SK-N-SH treated with all-trans-retinoic acid at 6 μM for 48 hours (cell line): ENCODE measurements at places on chromosomes 6 and 20.

DNA sequence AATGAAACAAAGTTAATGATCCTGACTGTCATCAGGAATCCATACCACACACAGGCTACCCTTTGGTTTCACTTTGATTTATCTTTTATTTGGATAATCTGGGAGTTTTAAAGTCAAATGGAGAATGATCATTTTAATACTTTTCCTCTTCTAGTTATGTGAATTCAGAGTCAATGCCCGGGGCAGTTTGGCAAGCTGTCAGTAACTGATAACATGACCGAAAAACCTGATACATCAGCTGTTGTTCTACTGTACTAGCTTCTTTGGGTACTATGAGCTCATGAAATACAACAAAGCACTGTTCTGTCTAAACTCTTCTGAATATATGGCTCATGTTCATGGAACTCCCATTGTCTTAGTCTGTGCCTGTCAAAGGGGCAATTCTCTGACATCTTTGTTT lies 30.2 kb downstream of the KLHL31 start:
- no peak for ATAC-seq

DNA sequence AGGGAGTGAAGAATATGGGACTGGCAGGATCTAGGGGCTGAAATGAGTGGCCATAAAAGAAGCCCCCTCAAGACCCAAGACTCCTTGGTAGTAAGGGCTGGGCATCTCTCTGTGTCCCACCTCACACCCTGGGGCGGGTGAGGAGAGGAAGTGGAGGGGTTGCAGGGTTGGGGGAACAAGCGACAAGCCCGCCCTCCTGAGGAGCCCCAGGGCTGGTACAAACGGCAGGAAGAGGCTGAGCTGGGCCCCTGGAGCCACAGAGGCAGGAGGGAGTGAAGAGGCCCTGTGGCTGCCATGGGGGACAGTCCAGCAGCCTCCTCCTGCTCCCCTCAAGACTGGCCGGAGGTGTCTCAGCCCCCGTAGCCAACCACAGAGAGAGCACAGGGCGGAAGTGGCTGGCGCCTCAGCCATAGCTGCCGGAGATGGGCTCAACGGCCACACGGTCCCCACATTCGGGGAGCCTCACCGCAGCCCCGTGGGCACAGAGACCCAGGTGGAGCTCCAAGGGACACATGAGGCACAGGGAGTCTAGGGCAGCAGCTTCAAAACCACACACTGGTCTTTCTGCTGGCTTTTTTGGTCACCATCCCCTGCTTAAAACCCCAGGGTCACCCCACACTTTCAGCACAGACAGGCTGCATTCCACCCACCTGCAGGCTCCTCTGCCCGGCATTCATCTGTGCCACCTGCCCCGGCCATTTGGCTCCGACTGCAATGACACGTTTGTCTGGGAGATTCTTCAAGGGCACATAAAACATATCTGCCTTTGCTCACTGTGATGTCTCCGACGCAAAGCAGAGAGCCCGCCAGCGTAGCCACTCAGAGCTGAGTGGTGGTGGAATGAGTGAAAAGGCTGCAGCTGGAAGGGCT lies 524 bp downstream of the C20orf203 start:
- ATAC-seq: no peak; the same call in 1 of the 3 replicates

DNA sequence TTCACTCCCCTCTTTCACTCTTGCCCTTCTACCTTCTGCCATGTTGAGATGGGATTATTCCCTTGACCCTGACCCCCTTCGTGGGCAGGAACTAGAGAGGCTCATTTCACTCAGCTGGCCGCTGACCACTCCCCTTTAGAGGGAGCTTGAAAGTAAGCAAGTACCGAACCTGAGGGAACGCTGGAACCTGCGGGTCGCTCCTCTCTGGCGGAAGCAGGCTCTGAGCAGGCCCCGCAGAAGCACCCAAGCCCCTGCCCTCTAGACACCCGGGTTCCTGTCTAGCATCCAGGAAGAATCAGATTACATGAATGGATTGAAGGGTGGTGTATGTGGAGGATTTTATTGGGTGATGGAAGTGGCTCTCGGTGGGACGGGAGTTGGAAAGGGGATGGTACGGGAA lies 11.9 kb upstream of the MYCT1 start:
- ATAC-seq: no peak

DNA sequence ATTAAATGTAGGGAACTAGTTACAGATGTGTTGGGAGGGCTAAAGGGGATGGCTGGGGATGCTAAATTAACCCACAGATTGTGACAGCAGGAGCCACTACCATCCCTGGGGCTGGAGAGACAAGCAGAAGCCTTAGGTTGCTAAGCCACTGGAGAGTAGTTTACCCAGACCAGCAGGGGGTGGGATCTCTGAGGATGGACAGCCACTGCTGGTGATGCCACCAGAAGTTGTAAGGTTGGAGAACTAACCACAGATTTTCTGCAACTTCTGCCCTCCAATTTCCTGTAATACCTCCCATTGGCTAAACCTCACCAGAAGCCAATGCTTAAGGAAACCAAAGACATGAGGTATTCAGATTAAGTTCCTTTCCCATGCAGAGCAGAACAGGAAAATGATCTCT lies 139.6 kb upstream of the NOX3 start:
- no peak for ATAC-seq

DNA sequence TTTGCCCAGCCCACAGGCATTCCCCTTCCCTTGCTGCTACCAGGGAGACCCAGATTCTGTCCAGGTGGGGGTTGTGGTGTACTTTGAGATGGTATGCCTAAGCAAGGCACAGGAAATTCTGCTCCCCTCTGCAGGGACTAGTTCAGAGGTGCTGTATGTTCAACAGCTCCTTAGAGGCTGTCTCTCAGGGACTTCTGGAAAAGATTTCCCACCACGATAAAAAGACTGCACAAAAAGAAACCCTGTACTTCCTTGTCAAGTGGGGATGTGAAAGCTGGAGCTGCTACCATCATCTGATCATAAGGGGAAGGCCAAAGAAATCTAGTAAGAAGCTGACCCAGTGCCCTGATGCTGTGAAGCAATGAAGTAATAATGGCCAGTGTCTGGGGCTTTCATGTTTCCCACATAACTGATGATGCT lies 51.5 kb upstream of the SMIM29 start:
- ATAC-seq: no peak

- ATAC-seq: no peak
Observed at GRCh38 chr6:67285770-67286495, 1349.1 kb upstream of the ADGRB3 start.

- ATAC-seq: no peak
Observed at GRCh38 chr6:5302220-5302946, 41.1 kb downstream of the FARS2 start.

DNA sequence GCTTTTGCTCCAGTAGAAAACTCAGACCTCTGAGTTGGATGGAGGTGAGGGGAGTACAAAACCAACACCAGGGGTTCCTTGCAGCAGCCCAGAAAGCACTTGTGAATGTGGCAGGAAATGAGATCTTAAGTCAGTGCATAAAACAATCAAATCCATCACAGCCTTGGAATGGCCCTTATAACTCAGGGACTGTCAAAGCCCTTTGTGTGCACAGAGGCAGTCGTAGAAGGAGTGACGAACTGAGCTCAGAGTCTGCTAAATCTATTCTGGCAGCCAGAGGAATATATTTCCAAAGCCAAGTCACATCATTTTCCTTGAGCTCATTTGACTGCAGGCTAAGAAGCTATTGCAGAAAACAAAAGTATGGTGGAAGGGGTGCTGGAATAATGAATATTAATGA lies 676.6 kb downstream of the DHX35 start:
- no peak for ATAC-seq

DNA sequence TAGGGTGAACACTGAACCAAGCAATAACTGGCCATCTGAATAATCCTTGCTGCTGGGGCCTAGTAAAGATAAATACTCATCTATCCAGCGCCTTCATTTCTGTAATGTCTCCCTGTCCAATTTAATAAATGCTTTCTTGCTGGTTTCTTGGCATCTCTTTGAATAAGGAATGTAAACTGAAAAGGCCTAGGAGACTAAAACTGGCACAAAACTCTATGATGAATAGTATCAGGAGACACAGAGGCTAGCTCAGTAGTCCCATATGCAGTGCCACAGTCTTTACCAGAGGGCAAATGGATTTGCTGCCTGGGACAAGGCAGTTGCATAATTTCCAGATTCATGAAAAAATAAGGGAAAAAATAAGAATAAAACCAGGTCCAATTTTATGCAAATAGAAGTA lies 324.4 kb downstream of the CENPW start:
- ATAC-seq: no peak

- no peak for ATAC-seq
Observed at GRCh38 chr20:42949950-42950349, 239.8 kb downstream of the PTPRT start.

- ATAC-seq: no peak
Observed at GRCh38 chr6:161503570-161503969, 229.7 kb upstream of the AGPAT4 start.

GRCh38 chr6:152698692-152699091 lies 995 bp downstream of the MYCT1 start:
- no peak for ATAC-seq

DNA sequence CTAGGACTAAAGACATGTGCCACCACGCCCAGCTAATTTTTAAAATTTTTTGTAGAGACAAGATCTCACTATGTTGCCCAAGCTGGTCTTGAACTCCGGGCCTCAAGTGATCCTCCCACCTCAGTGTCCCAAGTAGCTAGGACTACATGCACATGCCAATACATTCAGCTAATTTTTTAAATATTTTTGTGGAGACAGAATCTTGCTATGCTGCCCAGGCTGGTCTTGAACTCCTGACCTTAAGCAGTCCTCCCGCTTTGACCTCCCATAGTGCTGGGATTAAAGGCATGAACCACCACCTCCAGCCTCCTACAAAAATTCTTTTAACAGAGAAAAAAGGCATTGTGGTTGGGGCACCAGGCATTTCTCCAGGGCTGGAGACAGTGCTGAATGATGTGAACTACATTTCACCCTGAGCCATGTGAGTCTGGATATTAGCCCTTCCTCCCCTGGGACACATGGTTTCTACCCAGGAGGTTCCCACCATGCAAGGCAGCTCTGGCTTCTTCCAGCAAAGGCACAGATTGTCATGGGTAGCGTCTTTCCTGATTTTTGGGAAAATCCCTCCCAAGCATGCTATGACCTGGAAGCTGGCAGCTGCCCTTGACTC lies 36.3 kb upstream of the CMTR1 start:
- ATAC-seq: 0 out of 3 replicates have a peak, but pooled peaks have one; percentile 26

GRCh38 chr20:63359937-63360849 lies 956 bp downstream of the CHRNA4 start:
- ATAC-seq: no peak

DNA sequence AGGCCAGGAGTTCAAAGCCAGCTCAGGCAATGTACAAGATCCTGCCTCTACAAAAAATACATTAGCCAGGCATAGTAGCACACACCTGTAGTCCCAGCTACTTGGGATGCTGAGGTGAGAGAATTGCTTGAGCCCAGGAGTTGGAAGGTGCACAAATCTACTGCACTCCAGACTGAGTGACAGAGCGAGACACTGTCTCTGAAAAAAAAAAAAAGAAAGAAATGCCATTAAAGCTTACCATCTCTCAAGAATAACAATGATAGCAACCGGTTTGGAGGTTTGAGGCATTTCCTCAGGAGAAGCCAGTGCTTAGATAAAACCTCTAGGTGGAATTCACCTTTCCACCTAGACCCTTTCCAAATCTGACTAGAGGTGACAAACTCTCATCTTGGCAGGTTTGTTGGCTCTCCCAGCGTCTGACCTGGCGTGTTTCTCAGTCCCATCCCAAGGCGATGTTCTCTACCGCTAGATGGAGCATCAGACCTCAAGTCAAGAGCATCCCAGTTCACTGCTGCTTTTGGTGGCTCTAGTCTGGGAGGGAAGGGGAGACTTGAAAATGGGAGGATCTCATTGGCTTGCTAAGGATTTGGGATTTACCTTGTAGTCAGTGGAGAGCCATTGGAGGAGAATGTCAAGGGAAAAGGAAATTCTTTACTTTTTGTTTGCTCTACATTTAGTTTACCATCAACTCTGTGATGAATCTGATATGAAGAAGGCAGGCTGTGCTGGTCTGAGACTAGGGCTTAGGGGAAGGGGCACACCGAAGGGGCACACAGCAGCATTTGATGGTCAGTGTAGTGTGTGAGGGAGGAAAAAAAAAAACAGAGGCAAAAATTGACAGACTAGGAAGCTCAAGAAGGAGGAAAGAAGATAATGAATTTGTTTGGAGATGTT lies 67.9 kb downstream of the NCOA7 start:
- ATAC-seq: no peak; the same call in 2 of the 3 replicates

- ATAC-seq: no peak
Observed at GRCh38 chr6:150525300-150525699, 74.4 kb upstream of the PLEKHG1 start.

DNA sequence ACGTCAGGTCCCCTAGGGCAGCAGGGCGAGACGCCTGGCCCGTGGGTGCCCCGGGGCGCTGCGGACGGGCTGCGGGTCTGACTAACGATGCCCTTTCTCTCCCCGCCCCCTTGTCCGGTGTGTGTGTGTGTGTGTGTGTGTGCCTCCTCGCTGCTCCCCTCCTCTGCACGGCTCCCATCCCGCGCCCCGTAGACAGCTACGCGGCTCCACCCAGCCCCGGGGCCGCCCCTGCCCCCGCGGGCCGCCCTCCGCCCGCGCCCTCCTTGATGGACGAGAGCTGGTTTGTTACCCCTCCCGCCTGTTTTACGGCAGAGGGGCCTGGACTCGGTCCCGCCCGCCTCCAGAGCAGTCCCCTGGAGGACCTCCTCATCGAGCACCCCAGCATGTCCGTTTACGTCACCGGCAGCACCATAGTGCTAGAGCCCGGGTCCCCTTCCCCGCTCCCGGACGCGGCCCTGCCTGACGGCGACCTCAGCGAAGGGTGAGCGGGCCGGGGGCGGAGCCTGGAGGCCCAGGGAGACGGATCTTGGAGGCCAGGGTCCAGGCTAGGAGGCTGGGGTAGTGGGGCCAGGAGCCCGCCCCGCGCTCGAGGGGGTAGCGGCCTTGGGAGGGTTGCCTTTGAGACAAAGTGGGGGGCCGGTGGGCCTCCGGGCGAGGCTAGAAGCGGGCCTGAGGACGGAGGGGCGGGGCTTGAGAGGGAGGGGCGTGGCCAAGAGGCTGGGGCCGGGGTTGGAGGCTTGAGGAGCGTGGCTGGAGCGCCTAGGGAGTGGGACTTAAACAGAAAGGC lies 5.1 kb downstream of the TP53INP2 start:
- ATAC-seq: peak; percentile 70

DNA sequence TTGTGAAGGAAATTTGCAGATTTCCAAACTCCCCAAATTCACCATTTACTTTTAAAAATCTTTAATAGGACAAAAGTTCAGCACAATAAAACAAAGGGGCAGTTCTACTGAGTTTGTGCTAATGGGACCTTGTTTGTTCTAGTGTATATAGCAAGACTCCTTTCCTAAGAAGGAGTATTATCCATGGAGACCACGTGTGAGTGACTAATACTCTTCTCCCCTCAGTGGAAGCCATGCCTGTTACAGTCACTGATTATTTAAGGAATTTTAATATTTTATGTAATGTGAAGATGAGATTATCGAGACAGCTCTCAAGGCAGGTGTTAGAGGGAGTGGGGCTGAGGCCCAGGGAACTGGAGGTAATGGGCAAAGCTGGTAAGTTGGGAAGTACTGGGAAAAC lies 16.4 kb upstream of the QKI start:
- ATAC-seq: no peak

DNA sequence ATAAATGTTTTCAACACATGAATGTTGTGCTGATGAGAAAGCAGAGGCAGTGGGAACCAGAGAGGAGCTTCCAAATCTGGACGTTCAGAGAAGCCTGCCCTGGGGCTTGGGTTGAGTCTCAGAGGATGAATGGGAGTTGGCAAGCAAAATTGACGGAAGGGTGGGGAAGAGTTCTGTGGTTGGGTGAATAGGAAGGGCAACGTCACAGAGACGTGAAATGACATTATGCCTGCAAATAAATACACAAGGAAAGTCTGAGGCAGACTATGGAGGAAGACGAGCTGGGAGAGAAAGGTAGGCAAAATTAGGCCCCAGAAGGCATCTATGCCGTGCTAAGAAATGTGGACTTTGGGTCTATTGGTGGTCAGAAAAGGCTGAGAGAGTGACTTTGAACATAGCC lies 25.2 kb upstream of the SGK1 start:
- ATAC-seq: no peak

- ATAC-seq: no peak
Observed at GRCh38 chr20:13877793-13878192, 93.0 kb downstream of the NDUFAF5 start.
